ENCODE measurements at places on chromosomes 3 and 15.
A peak's percentile ranks its signal among the peaks of the same experiment; 100 is the strongest.

- no peak for DNase-seq
These were observed 135.0 kb downstream of the TJP1 start for GRCh38 chr15:29687204-29687815.

GRCh38 chr15:29788433-29789034 is 33.7 kb downstream of the TJP1 start:
- no peak for DNase-seq

GRCh38 chr3:64958199-64958843 is 270.5 kb upstream of the ADAMTS9 start:
- DNase-seq: no peak

GRCh38 chr3:101813817-101814440 is 34.9 kb downstream of the NXPE3 start:
- DNase-seq: no peak

DNA sequence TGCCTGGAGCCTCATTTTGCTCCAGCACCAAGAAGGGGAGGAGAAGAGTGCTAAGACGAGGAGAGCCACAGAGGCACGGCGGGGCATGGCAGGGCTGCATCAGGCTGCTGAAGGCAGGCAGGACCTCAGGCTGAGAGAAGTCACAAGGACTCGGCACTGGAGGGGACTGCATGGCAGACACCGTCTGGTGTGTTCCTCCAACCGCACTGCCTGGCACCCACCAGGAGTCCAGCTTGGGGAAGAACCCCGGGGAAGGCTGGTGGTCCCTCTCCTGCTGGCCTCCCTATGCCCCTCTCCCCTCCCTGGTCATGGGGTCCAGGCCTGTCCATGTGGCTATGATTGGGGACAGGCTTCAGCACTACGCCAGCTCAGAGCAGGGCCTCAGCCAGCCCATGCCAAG is 153.2 kb upstream of the MEF2A start:
- DNase-seq: no peak

- peak; percentile 82 for DNase-seq
These were observed 23.1 kb downstream of the EPM2AIP1 start for GRCh38 chr3:36969540-36970432.

GRCh38 chr3:167876620-167877281 is 141.2 kb downstream of the SERPINI1 start:
- DNase-seq: no peak

DNA sequence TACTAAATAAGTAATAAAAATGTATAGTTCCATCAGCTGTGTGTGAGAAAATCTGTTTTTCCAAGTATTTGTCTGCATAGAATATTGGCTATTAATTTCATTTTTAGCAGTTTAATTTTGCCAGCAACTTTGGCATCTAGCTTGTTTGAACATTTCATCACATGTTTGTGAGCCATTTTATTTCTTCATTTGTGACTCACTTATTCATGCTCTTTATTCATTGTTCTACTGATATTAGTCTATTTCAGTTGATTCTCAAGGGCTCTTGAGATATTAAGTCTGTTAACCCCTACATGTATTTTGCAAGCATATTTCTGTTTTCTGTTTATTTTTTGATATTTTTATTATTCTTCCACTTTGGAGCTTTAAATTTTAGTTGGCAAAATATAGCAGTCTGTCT is 74.0 kb upstream of the PHLDB2 start:
- no peak for DNase-seq

DNA sequence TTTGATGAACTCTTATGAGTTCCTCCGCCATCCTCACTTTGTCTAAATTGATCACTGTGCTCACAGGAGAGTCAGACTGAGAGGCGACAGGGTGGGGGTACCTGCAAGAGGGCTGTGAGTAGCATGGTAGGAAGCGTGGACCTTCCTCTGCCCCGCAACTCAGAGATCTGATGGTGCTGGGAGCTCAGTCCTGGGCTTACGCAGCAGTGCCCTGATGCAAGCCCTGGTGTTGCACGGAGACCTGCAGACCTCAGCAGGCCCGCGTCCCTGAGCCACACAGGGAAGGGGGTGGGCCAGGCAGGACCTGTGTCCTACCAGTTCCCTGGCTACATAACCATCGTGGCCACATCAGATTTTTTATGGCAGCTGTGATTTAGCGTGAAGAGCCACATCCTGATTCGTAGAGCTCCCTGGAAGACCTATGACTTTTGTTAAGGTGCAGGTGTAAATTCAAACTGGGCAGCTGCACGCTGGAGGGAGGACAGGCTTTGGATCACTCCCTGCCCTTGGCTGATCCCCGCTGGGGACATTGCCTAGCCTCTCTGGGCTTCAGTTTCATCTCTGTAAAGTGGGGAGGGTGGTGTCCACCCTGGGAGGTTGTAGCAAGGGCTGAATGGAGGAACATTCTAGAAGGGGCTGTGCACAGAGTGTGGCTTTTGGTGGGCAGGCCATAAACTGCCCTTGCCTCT is 176.1 kb downstream of the KLF13 start:
- no peak for DNase-seq
